NCI-H748 treated with DMSO at 0.1 percent for 48 hours (cell line): ENCODE measurements at places on chromosomes 16 and 17.

GRCh38 chr17:14116263-14117024 lies 47.1 kb downstream of the COX10 start:
- no peak for DNase-seq

DNA sequence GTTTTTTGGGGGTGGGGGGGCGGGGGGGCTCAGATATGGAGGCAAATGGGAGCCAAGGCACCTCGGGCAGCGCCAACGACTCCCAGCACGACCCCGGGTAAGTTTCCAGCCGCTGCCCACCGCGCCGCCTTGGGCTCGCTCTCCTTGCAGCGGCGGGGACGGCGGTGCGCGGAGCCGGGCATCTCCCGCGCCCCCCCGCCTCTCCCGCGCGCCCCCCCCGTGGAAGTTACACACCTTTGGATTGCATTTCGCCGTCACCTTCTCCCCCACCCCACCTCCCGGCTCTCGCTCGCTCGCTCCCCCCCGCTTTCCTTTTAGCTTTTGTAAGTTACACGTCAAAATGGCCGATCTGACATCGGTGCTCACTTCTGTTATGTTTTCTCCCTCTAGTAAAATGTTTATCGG lies 387 bp downstream of the MSI2 start:
- no peak for DNase-seq

GRCh38 chr17:17351901-17352781 lies 49.0 kb downstream of the NT5M start:
- no peak for DNase-seq

GRCh38 chr17:81907219-81908145 lies 3.7 kb downstream of the PCYT2 start:
- no peak for DNase-seq

DNA sequence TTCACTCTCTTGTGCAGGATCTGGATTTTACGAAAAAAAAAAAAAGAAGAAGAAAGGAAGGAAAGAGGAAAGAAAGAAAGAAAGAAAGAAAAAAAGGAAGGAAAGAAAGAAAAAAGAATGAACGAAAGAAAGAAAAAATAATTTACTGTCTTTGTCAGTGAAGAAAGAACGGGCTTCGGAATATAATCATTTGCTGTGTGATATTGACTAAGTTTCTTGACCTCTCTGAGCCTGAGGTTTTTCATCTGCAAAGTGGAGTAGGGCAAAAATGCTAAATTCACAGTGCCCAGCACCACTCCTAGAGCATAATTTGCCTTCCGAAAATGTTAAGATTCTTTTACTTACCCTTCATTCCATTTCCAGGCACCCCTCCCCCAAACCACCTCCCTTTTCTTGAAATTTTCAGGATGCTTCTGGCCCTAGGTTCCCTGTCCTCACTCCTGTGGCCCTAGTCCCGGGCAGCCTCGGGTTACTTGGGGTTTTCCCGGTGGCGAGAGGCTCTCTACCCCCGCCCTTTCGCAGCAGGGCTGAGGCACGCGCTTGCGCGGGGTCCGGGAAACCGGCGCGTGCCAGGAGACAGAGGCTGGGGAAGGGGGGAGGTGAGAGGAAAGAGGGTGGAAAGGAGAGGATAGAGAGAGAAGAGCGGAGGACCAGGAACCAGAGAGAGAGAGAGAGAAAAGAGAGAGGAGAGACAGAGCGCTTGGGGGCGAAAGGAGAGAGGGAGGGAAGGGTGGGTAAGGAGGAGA lies at the start of gene CNTNAP1:
CNTNAP1 (plus strand) TSS at position 556 of the 746 bp plus-strand sequence. CDS start 299 bp downstream, outside the sequence.
- DNase-seq: peak; percentile 63

DNA sequence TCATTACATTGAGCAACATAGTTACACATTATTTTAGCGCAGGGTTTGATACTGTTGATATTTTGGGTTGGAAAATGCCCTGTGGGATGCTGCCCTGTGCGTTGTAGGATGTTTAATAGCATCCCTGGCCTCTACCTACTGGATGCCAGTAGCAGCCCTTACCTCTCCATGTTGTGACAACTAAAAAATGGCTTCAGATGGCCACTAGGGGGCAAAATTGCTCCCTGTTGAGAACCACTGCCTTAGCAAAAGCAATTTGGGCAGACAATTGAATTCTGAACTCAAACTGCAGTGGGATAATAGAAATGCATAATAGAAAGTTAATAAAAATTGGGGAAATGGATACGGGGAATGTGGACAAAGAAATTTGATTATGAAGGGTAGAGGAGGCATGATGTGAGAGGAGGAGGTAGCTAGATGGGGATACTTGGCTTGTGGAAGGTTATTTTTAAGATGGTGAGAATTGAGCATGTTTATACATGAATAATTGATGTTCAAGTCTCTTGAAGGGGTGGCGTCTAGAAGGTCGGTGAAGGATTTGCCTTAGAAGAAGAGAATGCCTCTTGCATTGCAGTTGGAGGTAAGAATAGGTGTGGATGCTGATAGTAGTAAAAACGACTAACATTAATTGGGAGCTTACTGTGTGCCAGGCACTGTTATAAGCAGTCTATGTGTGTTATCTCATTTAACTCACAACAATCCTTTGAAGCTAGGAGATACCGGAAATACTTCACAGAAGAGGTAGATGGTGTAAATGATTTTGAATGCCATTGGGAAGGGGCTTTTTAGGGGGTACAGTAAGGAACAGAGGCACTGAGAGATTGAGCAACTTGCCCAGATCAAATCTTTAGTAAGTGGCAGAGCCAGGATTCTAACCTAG lies 19.0 kb downstream of the HEATR9 start:
- DNase-seq: peak; percentile 39

DNA sequence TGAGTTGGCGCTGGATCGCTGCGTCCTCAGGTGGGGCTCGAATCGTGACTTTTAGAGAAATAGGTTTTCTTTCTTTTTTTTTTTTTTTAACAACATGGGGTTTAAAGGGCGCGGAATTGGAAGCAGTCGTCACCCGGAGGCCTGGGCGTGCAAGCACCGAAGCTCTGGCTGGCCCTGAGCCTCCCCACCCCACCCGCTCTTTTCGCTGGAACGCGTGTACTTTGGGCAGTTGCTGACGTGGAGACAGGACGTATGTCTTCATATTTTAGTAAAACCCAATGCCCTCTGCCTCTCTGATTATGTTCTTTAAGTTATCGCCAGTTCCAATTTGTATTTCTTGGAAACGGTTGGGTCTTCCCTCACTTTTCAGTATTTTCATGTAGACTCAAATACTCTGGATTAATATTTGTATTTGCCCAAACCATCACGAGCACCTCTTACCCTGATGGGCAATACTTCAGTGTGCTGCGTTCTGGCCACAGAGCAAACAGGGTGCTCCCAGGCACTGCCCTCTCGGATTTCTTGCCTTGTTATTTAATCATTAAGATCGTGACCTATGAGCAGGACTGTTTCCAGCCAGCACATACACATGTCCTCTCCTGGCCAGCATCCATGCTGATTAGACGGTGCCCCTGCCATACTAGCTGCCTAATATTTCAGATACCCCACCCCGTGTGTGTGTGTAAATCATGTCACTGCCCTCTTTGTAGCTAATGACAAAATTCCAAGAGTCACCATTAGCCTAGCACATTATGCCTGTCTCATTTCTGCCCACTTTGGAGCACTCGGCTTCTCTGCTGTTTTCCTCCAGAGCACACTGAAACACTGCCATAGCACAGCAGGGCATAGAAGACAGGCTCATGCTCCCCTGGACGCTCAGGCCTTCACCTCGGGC lies 805 bp upstream of the C16orf95 start:
- DNase-seq: no peak
